ENCODE measurements at places on chromosomes 16 and 17.

DNA sequence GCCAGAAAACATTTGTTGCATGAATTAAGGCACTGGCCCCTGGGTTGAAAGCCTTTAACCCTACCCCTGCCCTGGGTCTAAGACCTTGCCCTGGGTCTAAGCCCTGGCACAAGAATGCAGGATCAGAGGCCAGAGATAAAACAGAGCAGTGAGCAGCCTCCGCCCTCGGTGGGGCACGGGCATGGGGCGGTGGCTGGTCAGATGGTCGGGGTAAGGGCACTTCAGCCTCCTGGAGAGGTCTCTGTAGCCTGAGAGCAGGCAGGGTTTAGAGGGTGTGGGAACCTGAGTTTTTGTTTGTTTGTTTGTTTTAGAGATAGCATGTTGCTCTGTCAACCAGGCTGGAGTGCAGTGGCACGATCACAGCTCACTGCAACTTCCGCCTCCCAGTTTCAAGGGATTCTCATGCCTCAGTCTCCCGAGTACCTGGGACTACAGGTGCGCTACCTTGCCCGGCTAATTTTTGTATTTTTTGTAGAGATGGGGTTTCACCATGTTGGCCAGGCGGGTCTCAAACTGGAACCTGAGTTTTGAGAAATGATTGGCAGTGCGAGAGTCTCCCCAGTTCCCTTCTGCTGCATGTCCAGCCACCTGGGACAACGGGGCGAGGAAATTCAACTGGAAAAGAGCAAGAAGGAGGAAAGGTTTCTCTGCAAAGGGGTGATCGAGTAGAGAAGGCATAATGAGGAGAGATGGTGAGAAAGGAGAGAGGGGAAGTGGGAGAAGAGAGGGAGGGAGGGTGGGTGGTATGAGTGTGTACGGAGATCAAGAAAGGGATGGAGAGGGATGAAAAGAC lies 27.7 kb downstream of the TNS4 start:
- DNase-seq, result no peak

GRCh38 chr16:12771341-12771798 lies 32.3 kb downstream of the CPPED1 start:
- DNase-seq, result no peak

GRCh38 chr16:21088143-21088542 lies 62.5 kb downstream of the DNAH3 start:
- no peak for DNase-seq

DNA sequence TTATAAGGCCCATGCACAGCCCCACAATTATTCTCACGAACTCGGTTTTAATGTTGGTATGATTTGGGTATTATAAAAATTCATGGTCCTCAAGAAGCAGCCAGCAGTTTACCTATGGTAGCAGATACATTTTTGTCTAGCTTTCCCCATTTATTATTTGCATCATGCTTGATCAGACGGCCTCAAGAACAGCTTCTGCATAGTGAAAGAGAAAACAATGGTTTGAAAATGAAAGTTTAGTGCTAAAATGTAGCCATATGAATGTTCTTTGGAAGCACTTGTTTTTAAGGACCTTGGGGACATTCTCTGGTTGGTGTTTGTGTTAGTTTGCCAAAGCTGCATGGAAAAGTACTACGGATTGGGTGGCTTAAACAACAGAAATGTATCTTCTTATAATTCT lies 72.4 kb upstream of the CPHXL start:
- DNase-seq, result no peak

GRCh38 chr16:7344830-7345780 lies 12.5 kb downstream of the RBFOX1 start:
- DNase-seq, result no peak

GRCh38 chr16:75263291-75263962 lies 12.0 kb upstream of the BCAR1 start:
- no peak for DNase-seq

- DNase-seq, result peak; percentile 24
Observed at GRCh38 chr17:40909351-40909750, 24.3 kb upstream of the KRT20 start.

GRCh38 chr17:8500609-8501008 lies 64.9 kb downstream of the NDEL1 start:
- DNase-seq, result no peak

- no peak for DNase-seq
Observed at GRCh38 chr17:41212524-41213169, 13.8 kb upstream of the KRTAP9-2 start.

GRCh38 chr16:5917436-5918195 lies 820.0 kb upstream of the EEF2KMT start:
- DNase-seq, result no peak

DNA sequence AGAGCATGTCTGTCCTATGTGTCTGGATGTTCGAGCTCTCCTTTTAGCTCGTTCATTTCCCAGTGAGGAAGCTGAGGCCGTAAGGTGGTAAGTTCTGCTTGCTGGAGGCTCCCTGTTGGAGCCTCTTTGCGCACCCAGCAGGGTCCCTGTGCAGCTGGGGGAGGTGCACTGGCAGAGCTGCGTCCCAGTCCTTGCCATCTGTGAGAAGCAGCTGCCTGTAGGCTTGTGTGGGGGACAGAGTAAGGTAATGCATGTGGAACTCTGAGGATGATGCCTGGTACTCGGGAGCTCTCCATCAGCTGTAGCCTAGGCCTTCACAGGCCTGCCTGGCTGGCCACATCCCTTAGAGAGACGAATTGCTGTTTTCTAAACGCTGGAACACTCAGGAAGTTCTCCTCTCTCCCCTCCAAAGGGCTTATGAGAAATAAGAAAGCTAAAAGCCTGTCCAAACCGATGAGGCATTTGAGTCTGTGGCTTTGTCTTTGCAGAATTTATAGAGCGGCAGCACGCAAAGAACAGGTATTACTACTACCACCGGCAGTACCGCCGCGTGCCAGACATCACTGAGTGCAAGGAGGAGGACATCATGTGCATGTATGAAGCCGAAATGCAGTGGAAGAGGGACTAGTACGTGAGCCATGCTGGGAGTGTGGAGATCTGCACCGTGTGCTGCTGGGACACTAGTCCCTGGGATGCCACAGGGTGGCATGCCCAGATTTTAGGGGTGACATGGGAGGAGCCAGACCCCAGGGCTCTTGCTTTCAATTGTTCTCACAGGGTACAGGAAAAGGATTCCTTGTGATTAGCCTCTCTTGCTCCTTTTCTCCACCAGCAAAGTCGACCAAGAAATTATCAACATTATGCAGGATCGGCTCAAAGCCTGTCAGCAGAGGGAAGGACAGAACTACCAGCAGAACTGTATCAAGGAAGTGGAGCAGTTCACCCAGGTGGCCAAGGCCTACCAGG lies 1.6 kb downstream of the NDUFB10 start:
- no peak for DNase-seq

GRCh38 chr17:45851873-45852272 lies 7.2 kb downstream of the SPPL2C start:
- no peak for DNase-seq

GRCh38 chr17:48095611-48096010 lies 5.7 kb downstream of the CBX1 start:
- no peak for DNase-seq

GRCh38 chr16:79753286-79753685 lies 152.7 kb upstream of the MAF start:
- no peak for DNase-seq

DNA sequence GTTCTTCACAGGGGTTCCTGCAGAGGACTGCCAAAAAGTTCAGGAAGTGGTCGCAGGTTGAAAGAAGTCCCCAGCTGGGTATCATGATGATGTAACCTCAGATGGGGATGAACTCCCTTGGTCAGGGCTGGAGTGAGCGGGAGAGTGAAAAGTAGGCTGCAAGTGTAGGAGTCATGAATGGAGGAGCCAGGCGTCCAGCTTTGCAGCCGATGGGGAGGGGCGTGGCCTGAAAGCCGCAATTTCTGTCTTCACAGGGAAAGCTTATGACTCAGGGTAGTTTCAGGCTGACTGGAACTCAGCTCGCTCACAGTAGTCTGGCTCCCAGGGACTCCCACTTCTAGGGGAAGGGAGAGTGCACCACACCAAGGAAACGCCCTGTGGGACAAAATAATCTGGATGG lies 70.0 kb upstream of the HS3ST3A1 start:
- no peak for DNase-seq

DNA sequence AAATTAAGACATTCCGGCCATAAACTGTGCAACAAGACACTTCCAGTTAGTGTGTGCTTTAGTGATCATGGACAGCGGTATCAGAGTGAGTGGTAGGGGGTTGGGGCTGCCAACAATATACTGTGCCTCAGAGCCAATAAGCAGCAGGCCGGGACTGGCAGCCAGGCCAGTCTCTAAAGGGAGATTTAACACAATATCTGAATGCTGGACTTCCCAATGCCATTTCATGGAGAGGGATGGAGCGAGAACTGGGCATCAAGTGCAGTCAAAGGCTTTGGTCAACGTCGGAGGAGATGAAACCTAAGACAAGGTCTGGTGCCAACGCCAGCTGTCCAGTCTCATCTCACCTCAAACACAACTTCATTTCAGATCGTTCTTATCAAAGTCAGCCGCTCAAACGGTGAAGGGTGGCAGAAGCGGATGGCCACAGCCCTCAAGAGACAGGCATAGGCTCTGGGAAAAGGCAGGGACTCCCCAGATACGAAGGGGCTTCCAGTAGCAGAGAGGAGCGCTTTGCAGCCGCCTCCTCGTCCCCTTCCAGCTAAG lies 935 bp downstream of the USP32 start:
- no peak for DNase-seq

DNA sequence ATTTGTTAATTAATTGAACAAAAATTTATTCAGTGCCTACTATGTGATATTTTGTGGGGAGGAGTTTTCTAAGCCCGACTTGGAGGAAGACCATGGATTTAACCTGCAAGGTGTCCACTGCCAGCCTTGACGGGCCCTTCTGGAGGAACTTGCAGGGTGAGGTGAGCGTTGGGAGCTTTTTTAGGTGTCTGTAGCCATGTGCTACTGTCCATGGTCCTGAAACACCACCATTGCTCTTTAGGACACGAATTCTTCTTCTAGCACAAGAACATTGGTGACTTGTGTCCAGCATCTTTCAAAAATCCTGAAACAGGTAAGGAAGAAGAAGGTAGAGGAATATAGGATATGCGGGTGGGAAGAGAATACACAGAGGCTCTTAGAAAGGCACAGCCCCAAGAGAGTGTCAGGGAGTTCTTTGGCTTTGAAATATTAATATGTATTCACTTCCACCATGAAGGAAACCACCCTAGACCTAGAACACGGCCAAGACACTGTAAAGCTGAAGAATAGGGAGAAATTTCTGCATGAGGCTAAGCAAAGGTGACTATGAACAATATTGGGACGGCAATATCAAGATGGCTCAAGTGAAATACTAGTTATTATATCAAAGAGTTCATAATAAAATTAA lies 27.9 kb upstream of the OR4D1 start:
- DNase-seq, result no peak

DNA sequence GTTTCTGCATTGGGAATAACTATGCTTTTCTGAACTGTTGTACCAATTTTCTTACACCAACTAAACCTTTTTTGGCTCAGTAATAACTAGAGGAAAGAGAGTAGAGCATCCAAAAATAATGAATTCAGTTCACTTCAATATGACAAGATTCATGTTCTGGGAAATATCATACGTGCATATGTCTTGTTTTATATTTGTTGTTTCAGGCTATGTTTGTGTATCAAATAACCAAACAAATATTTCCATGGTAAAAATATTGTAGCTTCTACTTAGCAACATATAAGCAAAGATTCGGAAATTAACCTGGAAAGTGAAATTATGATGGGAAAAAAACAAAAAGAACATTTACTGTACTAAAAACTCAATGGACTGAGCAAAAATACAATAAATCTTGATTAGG lies 503.2 kb downstream of the TMEM114 start:
- no peak for DNase-seq

DNA sequence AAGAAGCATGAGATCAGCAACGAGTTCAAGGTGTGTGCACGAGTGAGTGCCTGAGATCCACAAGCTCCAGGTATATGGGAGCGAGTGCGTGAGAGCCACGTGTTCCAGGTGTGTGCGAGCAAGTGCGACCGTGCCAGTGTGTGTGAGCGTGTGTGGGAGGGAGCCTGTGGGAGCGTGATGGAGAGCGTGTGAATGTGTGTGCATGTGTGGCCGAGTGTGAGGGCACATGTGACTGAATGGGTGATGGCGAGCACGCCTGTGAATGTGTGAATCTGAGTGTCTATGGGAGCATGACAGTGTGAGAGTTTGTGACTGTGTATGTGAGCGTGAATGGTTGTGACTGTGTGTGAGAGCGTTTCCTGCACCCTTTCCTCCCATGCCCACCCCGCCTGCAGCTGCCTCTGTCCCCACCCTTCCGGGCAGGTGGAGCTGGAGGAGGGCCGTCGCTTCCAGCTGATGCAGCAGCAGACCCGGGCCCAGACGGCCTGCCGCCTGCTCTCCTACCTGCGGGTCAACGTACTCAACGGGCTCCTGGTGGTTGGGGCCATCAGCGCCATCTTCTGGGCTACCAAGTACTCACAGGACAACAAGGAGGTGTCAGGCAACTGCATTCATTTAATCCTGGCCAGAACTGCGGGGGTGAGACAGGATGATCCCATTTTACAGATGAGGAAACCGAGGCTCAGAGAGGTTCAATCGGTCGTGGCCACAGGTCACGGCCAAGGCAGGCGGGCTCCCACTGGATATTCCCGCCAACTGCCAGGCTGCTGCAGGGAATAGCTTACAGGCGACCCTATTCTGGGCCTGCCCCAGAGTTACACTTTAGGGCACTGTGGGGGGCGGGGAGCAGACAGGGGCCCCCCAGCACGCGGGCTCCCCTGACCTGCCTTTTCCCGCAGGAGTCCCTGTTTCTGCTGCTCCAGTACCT lies 3.7 kb downstream of the TMC8 start:
- DNase-seq, result peak; percentile 69

DNA sequence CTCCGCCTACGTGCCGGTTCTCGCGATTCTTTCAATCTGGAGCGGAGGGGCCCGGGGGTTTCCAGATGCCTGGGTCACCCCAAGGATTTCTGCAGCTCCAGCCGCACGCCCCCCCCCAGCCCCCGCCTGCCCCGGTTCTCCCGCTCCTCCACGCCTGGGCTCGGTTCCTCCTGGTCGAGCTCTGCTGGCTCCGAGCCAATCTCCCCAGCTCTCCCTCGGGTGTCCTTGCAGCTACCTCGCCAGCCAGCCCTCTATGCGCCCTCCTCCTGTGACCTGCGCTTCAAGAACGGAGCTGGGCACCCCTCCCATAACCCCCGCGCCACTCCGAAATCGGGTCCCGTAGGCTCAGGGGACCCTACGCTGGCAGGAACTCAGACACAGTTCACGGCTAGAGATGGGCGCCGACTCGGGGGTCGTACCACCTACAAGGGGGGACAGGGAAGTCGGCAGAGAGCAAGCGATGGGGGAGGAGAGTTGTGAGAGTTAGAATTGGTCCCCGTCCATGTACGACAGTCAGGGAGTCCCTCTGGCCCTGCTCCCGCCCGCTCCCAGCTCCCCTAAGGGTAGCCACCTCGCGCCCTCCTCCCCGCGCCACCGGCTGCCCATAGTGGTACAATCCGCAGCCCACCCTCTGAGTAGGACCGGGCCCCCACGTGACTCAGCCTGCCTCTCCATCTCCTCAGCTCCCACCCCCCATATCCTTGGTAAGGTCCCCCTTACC lies 961 bp downstream of the FGF11 start:
- peak; percentile 14 for DNase-seq
